Left cardiac atrium (tissue), 4 donors: ENCODE measurements at places on chromosomes 1 and 21. TPM values are rescaled to one million over a fixed set of nuclear protein-coding genes. Genes with fewer than 3 reads are reported as not detected.

DNA sequence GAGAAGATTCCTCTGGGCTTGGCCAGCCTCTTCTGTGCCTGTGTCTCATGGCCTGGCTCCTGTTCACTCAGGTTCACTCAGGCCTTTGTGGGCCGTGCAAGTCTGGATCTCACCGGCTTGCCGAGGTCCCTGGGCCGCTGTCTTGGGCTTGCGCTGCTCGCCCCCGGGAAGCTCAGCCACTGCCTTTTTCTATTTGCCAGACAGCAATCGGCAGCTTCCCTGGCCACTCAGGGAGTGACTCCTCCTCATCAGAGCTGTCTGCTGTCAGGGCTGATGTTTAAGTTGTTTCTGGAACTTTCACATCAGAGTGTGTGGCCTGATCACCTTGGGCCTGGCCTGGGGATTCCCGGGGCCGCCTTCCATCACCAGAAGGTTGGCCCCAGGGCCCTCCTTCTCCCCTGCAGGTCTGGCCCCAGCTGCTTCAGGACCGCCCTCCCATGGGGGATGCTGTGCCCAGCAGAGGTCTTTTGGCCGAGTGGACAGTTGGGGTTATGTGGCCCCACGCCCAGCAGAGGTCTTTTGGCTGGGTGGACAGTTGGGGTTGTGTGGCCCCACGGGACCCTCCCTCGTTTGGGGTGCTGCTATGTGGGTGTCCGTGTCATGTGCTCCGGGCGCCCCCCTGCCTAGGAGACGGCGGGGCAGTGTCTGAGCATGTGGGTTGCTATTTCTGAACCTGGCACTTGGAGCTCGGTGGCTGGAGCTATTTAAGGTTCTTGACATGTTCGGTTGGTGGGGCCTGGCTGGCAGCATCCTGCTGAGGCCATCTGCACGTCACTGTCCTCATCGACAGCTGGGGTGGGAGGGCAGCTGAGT, 12.5 kb downstream of the SLX9 start:
- DNase-seq: peak; percentile 72

DNA sequence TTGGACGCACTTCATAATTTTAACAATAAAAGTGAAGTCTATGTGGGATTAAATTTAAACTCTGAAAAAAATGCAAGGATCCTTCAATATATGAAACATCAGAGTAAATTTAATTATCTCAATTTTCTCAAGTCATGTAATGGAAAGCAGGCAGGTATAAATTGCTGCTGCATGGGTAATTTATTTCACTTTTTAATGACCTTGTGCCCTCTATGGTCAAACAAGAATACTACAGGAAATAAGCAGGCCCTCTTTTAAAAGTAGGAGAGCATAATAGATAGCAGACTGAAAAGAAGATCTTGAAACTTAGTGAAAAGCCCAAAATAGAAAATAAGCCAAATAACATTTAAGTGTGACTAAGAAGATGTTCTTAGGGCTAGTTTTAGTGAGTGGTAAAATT, 22.9 kb downstream of the BCAS2 start:
- DNase-seq: no peak

- DNase-seq: no peak
Observed at GRCh38 chr1:165443539-165444311, 1.2 kb downstream of the RXRG start.

The HDGF gene
- total RNA-seq: 139 TPM

- DNase-seq: peak; percentile 57
Observed at GRCh38 chr1:226135059-226135651, 51.4 kb downstream of the ACBD3 start.

- no peak for DNase-seq
Observed at GRCh38 chr1:88668405-88668804, 15.7 kb upstream of the PKN2 start.

- no peak for DNase-seq
Observed at GRCh38 chr1:201126832-201127754, at the start of gene ASCL5. ASCL5 (minus strand) TSS chr1:201127184; CDS start chr1:201115372, 11,812 bp downstream.
